ENCODE measurements at places on chromosomes 1 and 21. TPM values are rescaled to one million over a fixed set of nuclear protein-coding genes. Genes with fewer than 3 reads are reported as not detected.

Gene IGSF21
- not detected for total RNA-seq

Gene LDLRAD1
- not detected for total RNA-seq

Gene FCAMR
- not detected for total RNA-seq

Gene CCDC17
- 0.99 TPM for total RNA-seq

Gene CNKSR1
- 0.17 TPM for total RNA-seq

Gene TGFBR3
- total RNA-seq: 106 TPM
